B cell (primary cell): ENCODE measurements at places on chromosomes 16 and 17. TPM values are rescaled to one million over a fixed set of nuclear protein-coding genes. Genes with fewer than 3 reads are reported as not detected.

GRCh38 chr16:84518804-84519341 lies 14.4 kb upstream of the MEAK7 start:
- DNase-seq, result no peak
- H3K27me3 ChIP-seq, result no peaks in the 10 kb centered on the region
- peaks cover 15% of the 10 kb centered on the region for H3K4me1 ChIP-seq
- H3K27ac ChIP-seq, result no peak overlapping the region
- no peaks in the 10 kb centered on the region for H3K36me3 ChIP-seq

- no peaks in the 10 kb centered on the region for H3K27me3 ChIP-seq
- no peak overlapping the region for H3K4me3 ChIP-seq
- DNase-seq, result no peak
- H3K36me3 ChIP-seq, result no peaks in the 10 kb centered on the region
- no peaks in the 10 kb centered on the region for H3K4me1 ChIP-seq
Observed at GRCh38 chr17:67281743-67282142, 36.7 kb upstream of the HELZ start.

DNA sequence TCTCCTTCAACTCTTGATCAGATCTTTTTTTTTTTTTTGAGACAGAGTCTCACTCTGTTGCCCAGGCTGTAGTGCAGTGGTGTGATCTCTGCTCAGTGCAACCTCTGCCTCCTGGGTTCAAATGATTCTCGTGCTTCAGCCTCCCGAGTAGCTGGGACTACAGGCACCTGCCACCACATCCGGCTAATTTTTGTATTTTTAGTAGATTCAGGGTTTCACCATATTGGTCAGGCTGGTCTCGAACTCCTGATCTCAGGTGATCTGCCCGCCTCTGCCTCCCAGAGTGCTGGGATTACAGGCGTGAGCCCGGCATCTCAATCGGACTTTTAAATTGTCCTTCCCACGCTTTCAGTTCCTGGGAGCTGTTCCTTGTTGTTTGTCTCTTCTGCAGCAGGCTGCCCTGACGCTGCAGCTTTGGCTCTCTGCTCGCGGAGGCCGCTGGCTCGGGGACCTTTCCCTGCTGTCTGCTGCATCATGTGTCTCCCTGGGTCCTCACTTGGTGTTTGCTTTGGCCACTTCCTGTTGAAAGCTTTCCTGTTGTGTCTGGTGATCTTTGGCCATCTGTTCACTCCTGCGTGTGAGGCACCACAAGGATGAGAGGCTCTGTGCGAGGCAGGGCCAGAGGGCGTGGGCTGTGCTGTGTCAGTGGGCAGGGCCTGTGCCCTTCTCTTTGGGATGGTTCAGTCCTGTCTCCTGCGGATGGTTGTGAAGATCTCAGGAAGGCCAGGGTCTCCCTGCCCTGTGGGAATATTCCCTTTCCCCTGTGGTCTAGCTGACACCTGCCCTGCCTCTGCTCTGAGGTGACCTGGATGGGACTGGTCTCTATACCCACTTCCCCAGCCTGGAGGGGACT lies 18.4 kb upstream of the CAPN15 start:
- no peaks in the 10 kb centered on the region for H3K4me1 ChIP-seq
- no peak overlapping the region for H3K27ac ChIP-seq
- no peak for DNase-seq
- H3K36me3 ChIP-seq, result no peaks in the 10 kb centered on the region
- no peak overlapping the region for H3K4me3 ChIP-seq
- H3K27me3 ChIP-seq, result no peaks in the 10 kb centered on the region

- DNase-seq, result no peak
- no peak overlapping the region for H3K27ac ChIP-seq
- H3K27me3 ChIP-seq, result no peaks in the 10 kb centered on the region
- peaks cover 3% of the 10 kb centered on the region for H3K36me3 ChIP-seq
Observed at GRCh38 chr17:9436630-9437029, 139.0 kb downstream of the STX8 start.

DNA sequence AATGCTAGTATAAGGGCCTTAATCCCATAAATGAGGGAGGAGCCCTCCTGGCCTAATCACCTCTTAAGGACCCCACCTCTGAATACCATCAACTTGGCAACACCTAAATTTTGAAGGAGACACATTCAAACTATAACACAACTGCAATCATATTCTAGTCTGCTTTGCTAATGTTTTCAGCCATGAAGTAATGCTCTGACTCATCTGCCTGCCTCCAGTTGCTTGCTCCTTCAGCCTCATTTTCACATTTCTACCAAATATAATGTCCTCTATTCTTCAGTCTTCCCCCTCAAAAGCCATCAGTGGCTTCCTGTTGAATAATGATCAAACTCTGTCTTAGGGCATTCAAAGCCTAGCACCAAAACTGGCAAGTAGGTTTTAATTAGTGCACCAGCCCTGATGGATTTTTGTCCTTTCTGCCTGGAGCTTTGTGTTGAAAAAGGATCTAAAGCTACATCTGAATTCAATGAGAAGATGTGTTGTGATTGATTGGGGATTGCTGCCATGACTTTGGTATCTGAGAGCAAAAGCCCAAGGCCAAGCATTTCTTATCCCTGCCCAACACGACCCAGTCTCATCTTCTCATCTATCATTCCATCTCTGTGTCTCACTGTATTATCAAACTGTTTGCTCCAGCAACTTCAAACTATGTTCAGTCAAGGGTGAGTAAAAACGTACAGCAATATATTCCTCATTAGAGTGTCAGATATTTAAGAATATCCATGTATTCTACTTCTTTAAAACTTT lies 140.8 kb upstream of the ELAC2 start:
- H3K36me3 ChIP-seq, result no peaks in the 10 kb centered on the region
- no peak for DNase-seq
- H3K4me1 ChIP-seq, result no peaks in the 10 kb centered on the region
- H3K4me3 ChIP-seq, result no peak overlapping the region

- peak overlapping the region; percentile 28 for H3K4me3 ChIP-seq
Observed at GRCh38 chr16:85735225-85735635, 15.7 kb downstream of the C16orf74 start.

GRCh38 chr17:21452377-21453143 lies 76.4 kb downstream of the KCNJ12 start:
- H3K27me3 ChIP-seq, result no peaks in the 10 kb centered on the region
- no peak overlapping the region for H3K4me3 ChIP-seq

DNA sequence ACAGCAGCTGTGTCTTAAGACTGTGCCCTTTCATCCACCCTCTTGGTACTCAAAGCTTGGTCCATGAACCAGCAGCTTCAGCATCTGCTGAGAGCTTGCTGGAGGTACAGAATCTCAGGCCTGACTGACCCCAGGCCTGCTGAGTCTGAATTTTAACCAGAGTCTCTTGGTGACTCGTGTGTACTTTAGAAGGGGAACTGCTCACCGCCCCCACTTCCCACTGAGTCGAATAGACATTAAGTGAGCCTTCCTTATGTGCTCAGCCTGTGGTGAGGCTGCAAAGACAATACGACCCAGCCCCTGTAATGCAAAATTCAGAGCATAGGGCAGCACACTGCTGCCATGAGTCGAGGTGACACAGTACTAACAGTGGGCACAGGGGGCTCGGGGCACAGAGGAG lies 662.8 kb downstream of the WWOX start:
- H3K4me3 ChIP-seq, result no peak overlapping the region
- H3K27me3 ChIP-seq, result no peaks in the 10 kb centered on the region
- peak overlapping the region; percentile 1 for H3K27ac ChIP-seq
- H3K36me3 ChIP-seq, result peaks cover 10% of the 10 kb centered on the region
- H3K4me1 ChIP-seq, result peaks cover 21% of the 10 kb centered on the region

DNA sequence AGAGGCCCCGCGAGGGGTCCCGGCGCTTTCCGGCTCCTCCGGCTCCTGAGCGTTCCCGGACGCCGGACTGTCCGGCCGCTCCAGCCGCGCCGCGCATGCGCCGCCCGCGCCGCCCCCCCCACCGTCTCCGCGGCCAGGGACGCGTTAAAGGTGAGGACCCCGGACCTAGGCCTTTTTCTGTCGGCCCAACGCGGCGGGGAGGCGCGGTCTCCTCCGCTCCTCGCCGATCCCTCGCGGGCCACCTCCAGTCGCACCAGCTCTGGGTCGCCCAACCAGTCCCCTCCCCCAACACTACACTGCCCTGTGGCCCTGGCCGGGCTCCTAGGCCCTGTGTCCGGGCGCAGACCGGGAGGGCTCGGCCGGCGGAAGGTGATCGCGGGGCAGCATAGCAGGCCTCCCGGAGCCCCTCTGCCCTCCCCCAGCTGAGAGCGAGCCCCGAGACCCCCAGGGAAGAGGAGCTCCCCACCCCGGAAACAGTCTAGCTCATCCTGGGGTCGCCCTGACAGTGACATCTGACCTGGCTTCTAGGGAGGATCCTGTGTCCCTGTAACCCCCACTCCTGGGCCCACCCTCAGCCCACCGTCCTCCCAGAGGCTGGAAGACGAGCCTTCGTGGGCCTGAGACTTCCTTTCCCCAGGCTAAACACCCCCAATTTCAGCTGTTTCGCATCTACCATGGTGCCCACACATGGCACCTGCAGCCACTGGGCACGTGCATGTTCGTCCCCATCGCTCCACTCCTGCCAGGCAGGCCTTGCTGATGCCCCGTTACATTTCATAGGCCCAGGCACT lies 14.7 kb upstream of the BCAR1 start:
- H3K4me3 ChIP-seq, result no peak overlapping the region
- H3K27me3 ChIP-seq, result no peaks in the 10 kb centered on the region
- no peak overlapping the region for H3K27ac ChIP-seq
- H3K36me3 ChIP-seq, result no peaks in the 10 kb centered on the region
- peaks cover 14% of the 10 kb centered on the region for H3K4me1 ChIP-seq
- peak; percentile 44 for DNase-seq

GRCh38 chr17:29595943-29596774 lies 3.2 kb downstream of the ANKRD13B start:
- peaks cover 23% of the 10 kb centered on the region for H3K4me1 ChIP-seq
- no peaks in the 10 kb centered on the region for H3K36me3 ChIP-seq
- H3K4me3 ChIP-seq, result no peak overlapping the region
- no peak overlapping the region for H3K27ac ChIP-seq
- H3K27me3 ChIP-seq, result no peaks in the 10 kb centered on the region

DNA sequence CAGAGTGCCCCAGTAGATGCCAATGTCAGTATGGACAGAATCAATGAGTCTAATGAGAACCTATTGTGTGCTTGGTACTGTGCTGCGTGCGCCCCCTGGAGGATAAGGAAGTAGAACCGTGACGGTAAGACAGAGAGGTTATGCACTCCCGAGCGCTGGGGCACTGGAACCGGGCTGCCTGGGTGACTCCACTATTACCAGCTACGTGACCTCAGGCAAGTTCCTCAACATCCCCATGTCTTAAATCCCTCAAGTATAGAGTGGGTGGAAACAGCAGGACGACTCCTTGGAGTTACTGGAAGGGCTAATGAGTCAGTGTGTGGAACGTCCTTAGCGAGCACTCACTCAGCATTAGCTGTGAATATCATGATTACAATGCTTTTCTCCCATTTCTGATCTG lies 16.2 kb downstream of the CHST4 start:
- DNase-seq, result peak; percentile 70
- no peak overlapping the region for H3K27ac ChIP-seq
- no peaks in the 10 kb centered on the region for H3K27me3 ChIP-seq
- peaks cover 15% of the 10 kb centered on the region for H3K4me1 ChIP-seq

DNA sequence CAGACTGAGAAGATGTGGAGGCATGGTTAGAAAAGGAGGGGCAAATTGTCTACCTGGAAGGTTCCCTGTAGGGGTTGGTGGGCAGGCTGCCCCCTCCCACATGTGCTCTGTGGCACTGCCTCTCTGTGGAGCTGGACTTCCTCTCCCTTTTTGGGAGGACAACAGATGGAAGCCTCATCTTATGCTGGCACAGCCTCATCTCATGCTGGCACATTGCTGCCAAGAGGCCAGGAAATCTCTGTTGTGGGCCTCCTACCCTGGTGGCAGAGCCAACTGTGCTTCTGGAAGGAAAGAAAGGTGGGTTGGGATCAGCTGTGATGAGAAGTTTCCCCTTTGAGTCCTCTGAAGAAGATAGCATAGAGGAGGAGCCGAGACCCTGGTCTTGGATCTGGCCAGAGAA lies 19.7 kb upstream of the BRD7 start:
- H3K27me3 ChIP-seq, result no peaks in the 10 kb centered on the region
- no peak overlapping the region for H3K27ac ChIP-seq
- H3K36me3 ChIP-seq, result no peaks in the 10 kb centered on the region
- H3K4me3 ChIP-seq, result no peak overlapping the region
- H3K4me1 ChIP-seq, result no peaks in the 10 kb centered on the region

GRCh38 chr16:3935921-3936320 lies 55.4 kb upstream of the CREBBP start:
- H3K36me3 ChIP-seq, result no peaks in the 10 kb centered on the region
- peaks cover 9% of the 10 kb centered on the region for H3K4me1 ChIP-seq
- DNase-seq, result no peak

- H3K36me3 ChIP-seq, result no peaks in the 10 kb centered on the region
- DNase-seq, result no peak
- H3K27ac ChIP-seq, result no peak overlapping the region
- H3K27me3 ChIP-seq, result no peaks in the 10 kb centered on the region
- no peak overlapping the region for H3K4me3 ChIP-seq
- no peaks in the 10 kb centered on the region for H3K4me1 ChIP-seq
Observed at GRCh38 chr16:73504591-73505575, 457.0 kb upstream of the ZFHX3 start.

DNA sequence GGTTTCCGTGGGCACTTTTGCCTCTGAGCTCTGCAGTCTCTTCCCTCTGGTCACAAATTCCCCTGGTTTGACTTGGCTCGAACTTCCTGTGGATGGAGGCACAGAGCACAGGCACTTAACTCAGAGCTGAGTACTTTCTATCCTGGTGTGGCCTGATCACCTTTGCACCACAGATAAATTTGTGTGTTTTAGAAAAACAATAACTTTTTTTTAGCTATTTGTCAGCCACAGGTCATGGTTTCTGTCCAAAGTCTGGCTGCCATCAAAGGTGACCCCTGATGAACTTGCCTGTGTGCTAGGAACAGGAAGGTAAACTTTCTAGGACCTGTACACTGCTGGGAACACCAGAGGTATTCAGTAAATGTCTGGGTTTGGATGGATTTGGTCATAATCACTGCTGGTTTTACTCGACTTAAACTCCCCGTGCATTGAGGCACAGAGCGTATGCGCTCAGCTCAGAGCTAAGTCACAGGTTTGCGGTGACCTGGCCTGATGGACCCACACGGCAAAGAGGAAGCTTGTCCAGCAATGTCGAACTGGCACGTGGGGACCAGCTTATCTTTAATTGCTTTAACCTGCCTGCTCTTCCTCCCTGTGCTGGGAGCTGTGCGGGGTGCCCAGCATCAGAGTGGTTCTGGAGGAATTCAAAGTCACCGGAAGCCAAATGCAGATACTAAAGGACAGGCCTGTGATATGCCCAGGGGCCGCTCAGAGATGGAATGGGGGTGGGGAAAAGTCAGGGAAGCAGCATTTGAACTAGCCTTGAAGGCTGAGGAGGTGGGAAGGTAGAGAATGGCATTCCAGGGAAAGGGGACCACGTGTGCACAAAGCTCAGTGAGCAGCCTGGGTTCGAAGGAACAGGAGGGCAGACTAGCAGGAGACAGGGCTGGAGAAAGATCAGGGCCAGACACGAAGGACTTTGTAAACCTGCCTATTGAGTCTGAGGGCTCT lies 12.9 kb downstream of the SLC13A5 start:
- H3K36me3 ChIP-seq, result no peaks in the 10 kb centered on the region
- no peak overlapping the region for H3K27ac ChIP-seq
- no peak overlapping the region for H3K4me3 ChIP-seq
- no peak for DNase-seq

- H3K4me1 ChIP-seq, result peaks cover 26% of the 10 kb centered on the region
- no peaks in the 10 kb centered on the region for H3K36me3 ChIP-seq
- H3K27ac ChIP-seq, result no peak overlapping the region
- no peaks in the 10 kb centered on the region for H3K27me3 ChIP-seq
Observed at GRCh38 chr16:21302898-21303528, 24.9 kb upstream of the CRYM start.

FCSK gene
- 24.8 and 24.9 TPM in 2 replicates for total RNA-seq

REXO5 gene
- total RNA-seq, result 0.97 and 1.3 TPM in 2 replicates

MYH13 gene
- total RNA-seq, result not detected in 2 replicates

TMC7 gene
- not detected in 2 replicates for total RNA-seq

SLX4 gene
- 13.3 and 14.4 TPM in 2 replicates for total RNA-seq

MRM1 gene
- total RNA-seq, result 13.5 and 14.4 TPM in 2 replicates

GPRC5B gene
- not detected in 2 replicates for total RNA-seq

TK1 gene
- 1.5 and 2.2 TPM in 2 replicates for total RNA-seq

TSPAN10 gene
- 1.1 and 1.6 TPM in 2 replicates for total RNA-seq

TM4SF5 gene
- not detected in 2 replicates for total RNA-seq

KRT40 gene
- total RNA-seq, result not detected in 2 replicates

ADAD2 gene
- total RNA-seq, result 0.29 TPM in 1 of 2 replicates, not detected in the other

ADGRG1 gene
- total RNA-seq, result 0.20 and 0.78 TPM in 2 replicates
